Right renal cortex interstitium (tissue), 3 donors: ENCODE measurements at places on chromosomes 6 and 20.

DNA sequence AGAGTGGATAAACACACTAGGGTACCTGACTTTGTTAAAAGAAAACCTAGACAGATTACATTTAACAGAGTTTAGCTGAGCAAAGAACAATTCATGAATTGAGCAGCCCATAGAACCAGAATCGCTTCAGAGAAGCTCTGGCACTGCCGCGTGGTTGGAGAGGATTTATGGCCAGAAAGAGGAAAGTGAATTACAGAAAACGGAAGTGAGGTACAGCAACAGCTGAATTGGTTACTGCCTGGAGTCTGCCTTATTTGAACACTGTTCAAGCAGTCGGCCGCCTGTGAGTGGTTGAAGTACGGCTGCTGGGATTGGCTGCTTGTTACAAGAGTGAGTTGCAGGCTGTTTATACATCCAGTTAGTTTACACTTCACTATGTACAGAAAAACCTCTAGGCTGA is 253.8 kb upstream of the CDYL start:
- no peak for DNase-seq

GRCh38 chr6:21595285-21596144 is 2.0 kb downstream of the SOX4 start:
- no peak for DNase-seq

DNA sequence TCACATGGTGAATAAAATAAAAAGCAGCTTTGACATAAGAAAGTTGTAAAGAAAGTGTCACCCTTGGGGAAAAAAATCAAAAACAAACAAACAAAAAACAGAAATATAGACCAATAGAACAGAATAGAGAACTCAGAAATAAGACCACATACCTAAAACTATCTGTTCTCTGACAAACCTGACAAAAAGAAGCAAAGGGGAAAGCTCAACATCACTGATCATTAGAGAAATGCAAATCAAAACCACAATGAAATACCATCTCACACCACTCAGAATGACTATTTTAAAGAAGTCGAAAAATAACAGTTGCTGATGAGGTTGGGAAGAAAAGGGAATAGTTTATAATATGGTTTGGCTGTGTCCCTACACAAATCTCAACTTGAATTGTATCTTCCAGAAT is 159.1 kb downstream of the TINAG start:
- no peak for DNase-seq

DNA sequence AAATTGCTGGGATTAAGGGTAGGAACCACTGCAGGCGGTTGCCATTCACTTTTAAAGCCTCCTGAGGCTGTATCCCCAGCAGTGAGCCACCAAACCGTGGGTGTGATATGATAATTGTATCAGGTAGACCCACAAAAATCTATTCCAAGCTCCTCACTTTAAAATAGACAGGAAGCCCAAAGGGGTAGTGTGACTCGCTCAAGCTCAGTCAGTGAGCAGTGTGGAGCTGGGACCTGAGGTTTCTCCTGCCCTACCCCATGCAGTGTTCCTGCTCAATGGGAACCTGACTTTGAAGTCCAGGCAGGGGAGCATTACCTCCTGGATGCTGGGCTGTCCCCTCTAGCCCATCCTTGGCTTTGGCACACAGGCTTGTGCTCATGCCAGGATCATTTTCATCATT is 14.9 kb upstream of the MAPRE1 start:
- DNase-seq, result no peak

- no peak for DNase-seq
Measured at GRCh38 chr6:22298475-22298890, 1.6 kb upstream of the PRL start.

DNA sequence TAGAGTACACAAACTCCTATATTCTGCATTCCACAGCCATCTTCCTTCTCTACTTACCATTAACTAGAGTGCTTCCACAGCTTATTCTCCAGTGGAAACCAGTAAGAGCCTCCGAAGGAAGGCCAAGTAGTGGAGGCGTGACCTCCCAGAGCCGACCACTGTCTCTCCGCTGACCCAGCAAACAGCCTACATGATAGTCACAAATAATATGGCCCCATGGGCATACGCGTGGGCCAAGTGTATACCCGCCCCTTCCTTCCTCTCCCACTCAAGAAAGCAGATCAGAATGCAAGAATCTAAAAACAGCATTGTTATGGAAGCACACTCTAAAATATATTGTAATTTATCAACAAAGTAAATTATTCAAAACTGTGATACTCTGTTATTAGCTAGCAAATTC is 526.6 kb upstream of the JARID2 start:
- no peak for DNase-seq

DNA sequence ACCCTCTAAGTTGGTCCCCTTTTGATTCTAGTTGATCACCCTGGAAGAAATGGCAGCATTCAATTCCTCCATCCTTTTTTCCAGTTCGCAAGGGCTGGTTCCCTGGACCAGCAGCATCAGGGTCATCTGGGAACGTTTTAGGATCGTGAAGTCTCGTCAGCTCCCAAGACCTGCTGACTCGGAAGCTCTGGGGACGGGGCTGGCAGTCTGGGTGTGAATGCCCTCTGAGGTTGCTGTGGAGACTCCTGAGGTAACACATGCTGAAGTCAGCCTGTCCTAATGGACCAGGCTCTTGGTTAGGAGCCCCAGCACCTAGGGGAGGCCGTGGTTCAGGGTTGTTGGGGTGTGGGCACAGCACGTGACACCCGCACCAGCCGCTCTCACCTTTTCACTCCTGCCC is 164.1 kb downstream of the SYNDIG1 start:
- DNase-seq, result no peak

DNA sequence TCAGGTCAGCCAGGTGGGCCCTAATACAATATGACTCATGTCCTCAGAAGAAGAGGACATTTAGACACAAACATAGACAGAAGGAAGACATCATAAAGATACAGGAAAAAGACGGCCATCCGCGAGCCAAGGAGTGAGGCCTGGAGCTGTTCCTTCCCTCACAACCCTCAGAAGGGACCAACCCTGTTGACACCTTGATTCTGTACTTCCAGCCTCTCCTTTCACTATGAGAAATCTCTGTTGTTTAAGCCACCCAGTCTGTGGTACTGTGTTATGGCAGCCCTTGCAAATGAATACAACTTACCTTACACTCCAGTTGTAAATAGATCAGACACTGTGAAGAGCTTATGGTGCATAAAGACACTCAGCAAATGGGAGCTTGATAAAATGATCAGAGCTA is 199.7 kb downstream of the SAMD5 start:
- no peak for DNase-seq

GRCh38 chr6:116616737-116617053 is 416 bp downstream of the RSPH4A start:
- no peak for DNase-seq

- no peak for DNase-seq
Measured at GRCh38 chr20:21174516-21175239, 48.8 kb downstream of the KIZ start.

DNA sequence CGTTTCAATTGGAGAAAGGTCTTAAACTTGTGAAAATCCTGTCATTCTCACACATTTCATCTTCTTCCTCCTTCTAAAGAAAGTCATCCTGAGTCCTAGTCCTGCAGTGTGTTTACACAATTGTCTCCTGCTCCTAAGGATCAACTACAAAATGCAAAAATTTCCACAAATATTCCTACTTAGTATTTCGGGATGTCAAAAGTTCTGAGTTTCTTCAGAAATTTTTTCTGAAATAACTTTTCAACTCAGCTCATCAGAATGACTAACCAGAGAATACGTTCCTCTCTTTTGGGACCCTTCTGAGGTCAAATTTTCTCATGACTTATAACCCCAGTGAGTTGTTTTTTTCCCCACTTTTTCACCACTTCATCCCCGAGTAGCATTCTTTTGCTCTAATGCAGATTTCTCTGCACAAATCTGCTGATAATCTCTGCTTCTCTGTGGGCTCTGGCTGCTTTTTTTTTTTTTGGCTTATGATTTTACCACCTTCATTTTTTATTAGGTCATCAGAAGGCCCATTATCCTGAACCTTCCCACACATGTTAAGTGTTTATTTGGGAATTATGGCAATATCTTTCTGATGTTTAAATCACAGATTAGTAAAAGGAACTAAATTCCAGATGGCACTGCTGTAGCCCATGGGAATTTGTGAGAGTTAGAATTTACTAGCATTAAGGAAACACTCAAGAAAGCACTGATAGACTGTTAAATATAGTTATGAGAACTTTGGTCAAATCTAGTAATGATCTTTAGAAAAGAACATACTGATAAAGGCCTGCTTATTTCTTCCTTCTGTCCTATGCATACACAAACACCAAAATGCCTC is 41.4 kb downstream of the MAP3K5 start:
- DNase-seq, result no peak
